ENCODE measurements at places on chromosomes 5 and 9. TPM values are rescaled to one million over a fixed set of nuclear protein-coding genes. Genes with fewer than 3 reads are reported as not detected.

The POMT1 gene
- 44.2 TPM for total RNA-seq

The WDR70 gene
- total RNA-seq, result 40.9 TPM

The TPRN gene
- total RNA-seq, result 37.7 TPM

The GPR21 gene
- 2.0 TPM for total RNA-seq

The ADAMTS2 gene
- 0.05 TPM for total RNA-seq

The OR5C1 gene
- total RNA-seq, result not detected

The SYK gene
- 4.6 TPM for total RNA-seq

The FOXI1 gene
- 0.14 TPM for total RNA-seq

The LCN1 gene
- total RNA-seq, result not detected

The INSL6 gene
- total RNA-seq, result not detected

The ACTBL2 gene
- not detected for total RNA-seq

The MEGF10 gene
- total RNA-seq, result not detected

The EXOSC2 gene
- 59.1 TPM for total RNA-seq

The PSD2 gene
- 0.09 TPM for total RNA-seq

The ARHGAP26 gene
- total RNA-seq, result 74.6 TPM

The PCSK1 gene
- total RNA-seq, result not detected

Measured in Caco-2 (cell line).